Activated naive CD4-positive, alpha-beta T cell treated with anti-CD3 and anti-CD28 coated beads for 36 hours (primary cell): ENCODE measurements at places on chromosomes 7 and 10. TPM values are rescaled to one million over a fixed set of nuclear protein-coding genes. Genes with fewer than 3 reads are reported as not detected.
A peak's percentile ranks its signal among the peaks of the same experiment; 100 is the strongest.

- no peaks in the 10 kb centered on the region for H3K4me1 ChIP-seq
- peaks cover 4% of the 10 kb centered on the region for H3K27me3 ChIP-seq
- DNase-seq, result no peak
- no peak overlapping the region for H3K27ac ChIP-seq
- no peak overlapping the region for H3K4me3 ChIP-seq
Observed at GRCh38 chr7:108659261-108659660, 89.6 kb downstream of the DNAJB9 start.

GRCh38 chr7:155959894-155960293 lies 147.6 kb upstream of the SHH start:
- no peaks in the 10 kb centered on the region for H3K36me3 ChIP-seq
- peaks cover 8% of the 10 kb centered on the region for H3K27me3 ChIP-seq
- H3K4me1 ChIP-seq, result peaks cover 16% of the 10 kb centered on the region
- no peak overlapping the region for H3K4me3 ChIP-seq
- no peak overlapping the region for H3K27ac ChIP-seq
- DNase-seq, result no peak

DNA sequence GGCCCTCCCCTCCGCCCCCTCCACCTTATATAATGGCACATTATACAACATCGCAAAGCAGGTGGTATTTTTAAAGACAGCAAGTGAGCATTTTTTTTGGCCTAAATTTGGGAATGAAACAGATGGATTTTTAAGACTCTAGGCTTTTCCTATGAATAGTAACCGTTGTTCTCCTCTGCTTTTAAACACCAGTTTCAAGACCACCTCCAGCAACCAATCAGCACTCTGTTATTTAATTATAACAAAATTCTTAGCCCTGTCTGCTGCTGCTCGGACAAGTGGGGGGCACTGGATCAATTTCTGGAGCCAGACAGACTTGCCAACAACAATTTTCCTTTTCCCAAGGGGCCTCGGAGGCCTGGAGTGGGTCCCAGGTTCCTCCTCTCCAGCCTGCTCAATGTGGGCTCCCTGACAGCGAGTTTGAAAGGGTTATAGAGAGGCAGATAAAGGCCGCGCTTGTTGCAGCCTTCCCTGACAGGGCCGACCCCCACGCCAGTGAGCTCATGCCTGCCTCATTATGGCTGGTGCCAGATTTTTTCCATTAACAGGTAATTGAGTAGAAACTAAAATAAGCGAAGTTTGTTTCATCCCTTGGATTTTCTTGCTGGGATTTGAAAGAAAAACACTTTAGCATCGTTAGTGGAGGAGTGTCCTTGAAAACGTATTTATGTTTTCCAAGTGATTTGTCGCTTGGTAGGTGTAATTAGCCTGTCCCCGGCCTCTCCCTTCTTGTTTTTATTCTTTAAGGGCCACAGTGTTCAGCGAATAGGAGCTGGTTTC lies 227.3 kb downstream of the TCF7L2 start:
- H3K36me3 ChIP-seq, result no peaks in the 10 kb centered on the region
- no peaks in the 10 kb centered on the region for H3K4me1 ChIP-seq
- no peaks in the 10 kb centered on the region for H3K27me3 ChIP-seq
- no peak overlapping the region for H3K4me3 ChIP-seq
- no peak for DNase-seq

- no peak overlapping the region for H3K27ac ChIP-seq
- no peaks in the 10 kb centered on the region for H3K27me3 ChIP-seq
- H3K4me1 ChIP-seq, result no peaks in the 10 kb centered on the region
- DNase-seq, result no peak
- no peaks in the 10 kb centered on the region for H3K36me3 ChIP-seq
Observed at GRCh38 chr7:130324306-130324943, 20.2 kb upstream of the CPA5 start.

The NUTM2E gene
- total RNA-seq, result 0.07 TPM

The ADAM12 gene
- not detected for total RNA-seq

DNA sequence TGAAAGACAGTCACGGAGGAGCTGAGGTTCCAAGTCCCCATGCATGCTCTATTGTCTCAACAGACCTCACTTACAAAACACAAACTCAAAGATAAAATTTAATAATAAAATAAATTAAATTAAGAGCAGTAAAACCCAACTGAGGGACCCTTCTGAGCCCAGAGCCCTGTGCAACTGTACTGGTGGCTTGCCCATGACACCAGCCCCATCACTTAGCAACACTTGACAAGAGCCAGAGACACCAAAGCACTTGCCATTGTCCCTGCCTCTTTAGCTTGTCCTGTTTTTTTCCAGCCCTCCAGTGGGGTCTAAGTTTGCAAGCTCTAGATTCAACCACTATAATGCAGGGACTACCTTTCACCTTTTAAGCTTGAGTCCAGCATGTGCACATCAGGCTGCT lies 117.9 kb downstream of the JCAD start:
- no peak overlapping the region for H3K27ac ChIP-seq
- H3K36me3 ChIP-seq, result no peaks in the 10 kb centered on the region
- peaks cover 1% of the 10 kb centered on the region for H3K27me3 ChIP-seq
- H3K4me1 ChIP-seq, result no peaks in the 10 kb centered on the region
- no peak overlapping the region for H3K4me3 ChIP-seq

DNA sequence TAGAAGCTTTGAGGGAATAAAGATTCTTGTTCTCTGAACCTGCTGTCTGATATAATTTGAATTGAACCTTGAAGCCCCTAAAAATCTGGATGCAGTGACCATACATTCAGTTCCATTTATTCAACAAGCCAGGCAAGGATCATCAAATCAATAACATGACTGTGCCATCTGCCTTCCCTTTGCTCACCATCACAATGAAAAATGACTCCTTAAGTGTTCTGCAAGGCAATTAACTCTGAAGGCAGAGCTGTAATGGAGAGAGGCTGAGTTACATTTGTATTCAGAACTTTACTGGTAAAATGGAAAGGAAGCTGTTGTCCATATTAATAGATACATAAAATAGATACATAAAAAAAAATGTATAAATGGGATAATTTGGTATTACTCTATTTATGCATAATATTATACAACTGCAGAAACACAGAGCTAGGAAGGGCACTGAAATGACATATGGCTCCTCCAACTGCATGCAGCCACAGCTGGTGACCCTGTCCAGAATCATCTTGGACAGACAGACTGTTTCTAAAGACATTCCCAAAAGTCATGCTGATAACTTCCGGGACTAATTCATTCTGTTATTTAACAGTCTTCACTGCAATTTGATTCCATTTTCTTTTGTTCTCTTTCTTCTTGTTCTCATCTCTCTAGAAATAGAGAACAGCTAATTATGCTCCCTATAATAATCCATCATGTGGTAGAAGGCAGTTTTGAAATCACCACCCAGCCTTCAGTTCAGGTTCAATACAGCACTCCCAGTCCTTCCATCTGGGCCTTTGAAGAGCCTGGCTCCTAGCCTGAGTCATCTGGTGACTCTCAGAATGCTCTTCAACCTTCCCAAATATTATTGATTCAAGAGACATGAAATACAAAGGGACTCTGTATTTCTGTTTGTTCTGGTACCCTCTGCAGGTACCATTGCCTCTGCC lies 412.6 kb downstream of the GFRA1 start:
- H3K27me3 ChIP-seq, result no peaks in the 10 kb centered on the region
- H3K27ac ChIP-seq, result no peak overlapping the region
- DNase-seq, result no peak
- no peaks in the 10 kb centered on the region for H3K4me1 ChIP-seq

DNA sequence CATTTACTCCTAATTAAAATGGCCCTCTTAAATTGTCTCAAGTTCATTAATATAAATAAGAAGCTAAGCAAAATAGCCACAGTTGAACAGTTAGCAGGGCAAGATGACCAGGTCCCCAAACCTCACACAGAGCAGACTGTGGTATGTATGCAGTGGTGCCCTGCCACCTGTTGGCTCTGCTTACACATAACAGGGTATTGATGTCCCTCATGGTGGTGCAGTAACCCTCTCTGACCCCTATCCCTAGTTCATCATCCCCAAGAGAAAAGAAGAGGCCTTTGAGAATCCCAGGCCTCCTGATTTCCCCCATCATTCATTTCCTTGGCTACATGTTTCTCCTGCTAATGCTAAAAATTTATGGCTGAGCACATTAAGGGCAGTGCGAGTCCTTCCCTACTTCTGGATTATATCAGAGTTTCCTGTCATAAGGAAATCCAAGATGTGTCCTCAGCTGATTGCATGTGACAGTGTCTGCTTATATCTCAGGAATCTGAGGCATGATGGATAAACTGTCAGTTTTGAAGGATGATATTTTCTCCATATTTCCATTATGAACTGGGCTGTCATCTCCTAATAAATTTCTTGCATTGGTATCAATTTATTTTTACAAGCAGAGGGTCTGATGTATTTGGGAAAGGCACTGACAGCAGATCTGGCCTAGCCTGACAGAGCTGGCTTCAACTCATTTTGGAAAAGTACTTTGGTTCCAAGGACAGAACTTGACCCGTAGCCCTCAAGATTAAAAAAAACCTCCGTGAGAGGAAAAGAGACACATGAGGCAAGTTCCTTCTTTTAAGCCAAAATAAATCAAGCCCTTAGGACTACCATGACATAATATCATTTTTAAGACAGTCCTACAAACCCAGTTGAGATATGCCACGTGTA lies 880.6 kb downstream of the LRMDA start:
- peak; percentile 28 for DNase-seq
- no peaks in the 10 kb centered on the region for H3K4me1 ChIP-seq
- H3K27ac ChIP-seq, result no peak overlapping the region
- H3K36me3 ChIP-seq, result no peaks in the 10 kb centered on the region
- H3K4me3 ChIP-seq, result no peak overlapping the region
- H3K27me3 ChIP-seq, result peaks cover 2% of the 10 kb centered on the region

DNA sequence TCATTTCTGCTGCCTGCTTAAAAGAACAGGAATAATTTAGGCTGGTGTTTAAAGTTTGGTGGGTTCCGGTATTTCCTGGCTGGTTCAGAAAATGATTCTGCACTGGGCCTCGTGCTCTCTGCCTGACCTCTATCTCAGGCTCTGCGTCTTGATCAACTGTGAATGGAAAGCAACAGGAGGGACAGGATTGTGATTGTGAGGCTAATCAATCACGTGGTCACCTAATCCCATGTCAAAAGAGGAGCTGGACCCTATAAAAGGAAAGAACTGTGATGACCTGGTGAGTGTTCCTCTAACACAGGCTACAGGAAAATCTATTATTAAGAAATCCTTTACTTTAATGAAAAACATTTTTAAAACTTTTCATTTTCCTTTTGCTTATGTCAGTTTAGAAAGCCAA lies at the start of gene DHX32:
Gene DHX32, minus strand, starts transcription at position 101 of the 400 bp plus-strand sequence. CDS start 468 bp downstream, outside the sequence.
- no peak for DNase-seq
- no peaks in the 10 kb centered on the region for H3K27me3 ChIP-seq
- H3K36me3 ChIP-seq, result peaks cover 22% of the 10 kb centered on the region

The ELMO1 gene
- 129 TPM for total RNA-seq

The PSTK gene
- total RNA-seq, result 3.9 TPM

DNA sequence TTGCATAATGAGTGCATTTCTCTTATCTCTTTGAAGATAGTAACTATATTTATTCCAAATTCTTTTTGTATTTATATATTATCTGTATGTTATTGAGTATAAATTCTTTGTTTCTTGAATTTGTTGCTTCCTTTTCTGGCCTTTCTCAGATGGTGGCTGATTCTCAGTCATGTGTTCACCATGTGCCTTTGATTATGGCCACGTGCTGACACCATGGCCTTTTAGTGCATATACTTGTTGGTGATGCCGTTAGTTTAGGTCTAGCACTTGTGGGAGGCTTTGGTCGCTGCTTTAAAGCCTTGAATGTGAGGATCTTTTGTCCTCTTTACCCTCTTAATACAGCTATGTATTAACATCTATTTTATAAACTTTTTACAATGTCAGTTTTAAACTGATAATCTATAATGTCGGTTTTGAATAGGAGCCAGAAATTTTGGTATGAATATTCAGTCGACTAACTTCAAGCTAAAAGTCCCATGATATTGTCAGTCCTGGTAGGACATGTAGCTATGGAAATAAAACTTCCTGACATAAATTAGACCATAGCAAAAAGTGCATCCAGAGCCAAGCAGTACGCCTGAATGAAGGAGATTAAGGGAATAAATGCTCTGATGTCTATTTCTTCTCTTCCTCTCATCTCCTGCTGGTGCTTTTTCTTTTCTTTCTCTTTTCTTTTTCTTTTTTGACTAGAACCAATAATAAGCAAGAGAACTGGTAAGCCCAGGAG lies 130.3 kb downstream of the GNAI1 start:
- H3K4me3 ChIP-seq, result no peak overlapping the region
- no peak for DNase-seq
- H3K36me3 ChIP-seq, result no peaks in the 10 kb centered on the region
- H3K27me3 ChIP-seq, result no peaks in the 10 kb centered on the region
- H3K27ac ChIP-seq, result no peak overlapping the region
